ENCODE measurements at places on chromosomes 3 and 15. TPM values are rescaled to one million over a fixed set of nuclear protein-coding genes. Genes with fewer than 3 reads are reported as not detected.
A peak's percentile ranks its signal among the peaks of the same experiment; 100 is the strongest.

GRCh38 chr3:149376718-149377407 is 586 bp downstream of the TM4SF1 start:
- DNase-seq: no peak

- no peak for DNase-seq
Measured at GRCh38 chr3:73569246-73569760, 55.4 kb downstream of the PDZRN3 start.

DNA sequence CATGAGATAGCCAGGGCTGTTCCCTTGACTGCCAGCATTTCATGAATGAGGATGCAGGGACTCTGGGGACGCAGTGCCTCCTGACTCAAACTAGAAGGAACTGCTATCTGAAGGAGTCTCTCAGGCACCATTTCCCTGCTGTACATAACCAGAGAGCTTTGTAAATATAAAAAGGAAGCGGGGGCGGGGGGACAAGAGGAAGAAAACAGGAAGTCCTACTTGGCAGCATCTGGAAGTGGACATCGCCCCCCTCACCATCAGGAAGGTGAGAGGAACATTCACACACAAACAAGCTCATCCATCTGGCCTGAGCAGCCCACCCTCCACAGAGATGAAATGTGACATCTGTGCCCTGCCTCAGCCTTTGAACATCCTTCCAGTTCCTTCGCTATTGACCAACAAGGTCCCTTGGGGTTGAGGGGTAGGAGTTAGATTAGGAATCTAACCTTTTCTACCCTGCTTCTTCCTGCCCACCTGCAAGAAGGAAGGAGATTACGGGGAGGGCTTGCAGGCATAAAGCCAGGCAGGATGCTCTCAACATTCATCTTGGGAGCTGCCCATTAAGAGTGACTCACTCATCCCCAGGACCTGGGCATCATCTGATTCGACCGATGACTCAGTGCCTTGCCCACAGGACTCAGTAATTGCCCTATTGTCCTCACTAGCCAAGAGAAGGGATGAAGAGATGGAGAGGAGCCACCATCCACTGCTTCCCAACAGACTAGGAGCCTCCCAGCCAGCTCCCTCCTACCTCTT is 31.9 kb downstream of the SH3BP5 start:
- no peak for DNase-seq

DNA sequence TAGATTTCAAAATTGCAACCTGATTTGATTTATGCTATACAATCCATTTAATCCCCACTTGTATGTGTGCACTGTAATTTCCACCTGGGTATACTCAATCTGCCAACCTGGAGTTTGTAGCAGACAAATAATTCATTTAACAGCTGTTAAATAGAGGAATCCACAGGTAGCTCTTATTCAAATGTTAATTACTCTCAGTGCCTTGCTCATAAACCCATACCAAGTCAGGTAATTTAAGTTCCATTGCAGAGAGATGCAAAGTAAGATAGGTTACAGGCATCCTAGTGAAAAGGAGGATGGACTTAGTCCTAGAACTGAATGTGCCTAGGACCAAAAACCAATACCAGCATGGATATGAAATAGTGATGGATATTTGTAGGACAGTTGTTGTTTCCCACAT is 674.2 kb downstream of the TBL1XR1 start:
- DNase-seq: no peak

- DNase-seq: no peak
Measured at GRCh38 chr3:61522626-61523025, 38.7 kb upstream of the PTPRG start.

Gene GATM
- total RNA-seq: 42.0 TPM

DNA sequence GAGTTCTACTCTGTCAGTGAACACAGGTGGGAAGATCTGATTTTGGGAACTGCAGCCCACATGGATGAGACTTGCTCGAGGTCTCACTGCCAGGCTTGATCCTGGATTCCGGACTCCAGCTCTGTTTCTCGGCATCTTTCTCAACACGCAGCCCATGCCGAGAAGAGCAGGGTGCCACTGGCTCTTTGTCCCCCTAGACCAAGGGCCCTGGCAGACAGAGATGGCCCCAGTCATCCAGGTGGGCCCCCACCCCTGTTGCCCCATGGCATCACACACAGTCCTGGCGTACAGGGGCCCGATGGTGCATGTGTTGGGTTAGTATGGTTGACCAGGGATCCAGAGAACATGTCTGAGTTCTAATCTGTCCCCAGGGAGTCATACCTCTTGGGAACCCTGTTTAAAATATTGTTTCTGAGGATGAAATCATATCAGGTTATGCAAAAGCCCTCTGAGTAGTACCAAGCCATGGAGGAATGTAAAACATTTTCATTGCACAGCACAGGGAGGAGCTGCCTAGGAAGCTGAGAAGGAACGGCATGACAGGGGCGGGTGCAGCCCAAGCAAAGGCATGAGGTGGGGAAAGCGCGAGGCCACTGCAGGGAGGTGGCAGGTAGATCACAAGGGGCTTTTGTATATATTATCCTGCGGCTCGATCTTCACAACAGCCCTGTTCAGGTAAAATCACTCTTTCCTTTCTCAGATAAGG is 320.6 kb downstream of the UACA start:
- DNase-seq: no peak

- no peak for DNase-seq
Measured at GRCh38 chr3:119976214-119976613, 118.0 kb downstream of the GSK3B start.

- peak; percentile 81 for DNase-seq
Measured at GRCh38 chr15:57561041-57561711, 30.5 kb upstream of the MYZAP start.

GRCh38 chr3:137082763-137083162 is 125.0 kb downstream of the IL20RB start:
- DNase-seq: no peak

Gene FAM43A
- 15.7 TPM for total RNA-seq

GRCh38 chr15:52714968-52715367 is 35.8 kb upstream of the ATOSA start:
- no peak for DNase-seq

DNA sequence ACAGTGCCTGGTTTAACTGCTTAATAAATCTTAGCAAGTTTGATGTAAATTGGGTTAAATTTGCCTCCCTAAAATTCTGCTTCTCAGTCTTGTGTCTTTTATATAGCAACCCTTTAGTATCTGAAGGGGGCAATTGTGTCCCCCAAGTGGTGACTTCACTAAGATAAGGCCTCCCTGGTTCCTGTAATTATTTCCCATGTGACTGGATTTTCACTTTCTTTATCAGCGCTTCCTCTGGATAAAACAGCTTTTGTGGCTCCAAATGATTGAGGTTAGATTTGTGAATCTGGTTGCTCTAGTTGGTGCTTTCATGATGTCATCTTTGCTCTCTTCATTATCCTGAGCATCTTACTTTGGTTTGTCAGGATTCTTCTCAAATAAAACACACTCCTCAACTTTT is 334.3 kb upstream of the CTDSPL start:
- DNase-seq: no peak

Gene TOMM70
- 65.9 TPM for total RNA-seq

- DNase-seq: no peak
Measured at GRCh38 chr3:32172420-32172819, 66.0 kb downstream of the GPD1L start.

Gene GOLGA6L10
- 0.14 TPM for total RNA-seq

GRCh38 chr3:142888099-142888480 is 793 bp downstream of the PCOLCE2 start:
- peak; percentile 74 for DNase-seq

Measured in Right ventricle myocardium inferior (tissue), 1 donor.